SIG-M5 (cell line): ENCODE measurements at places on chromosomes 1 and 21.

DNA sequence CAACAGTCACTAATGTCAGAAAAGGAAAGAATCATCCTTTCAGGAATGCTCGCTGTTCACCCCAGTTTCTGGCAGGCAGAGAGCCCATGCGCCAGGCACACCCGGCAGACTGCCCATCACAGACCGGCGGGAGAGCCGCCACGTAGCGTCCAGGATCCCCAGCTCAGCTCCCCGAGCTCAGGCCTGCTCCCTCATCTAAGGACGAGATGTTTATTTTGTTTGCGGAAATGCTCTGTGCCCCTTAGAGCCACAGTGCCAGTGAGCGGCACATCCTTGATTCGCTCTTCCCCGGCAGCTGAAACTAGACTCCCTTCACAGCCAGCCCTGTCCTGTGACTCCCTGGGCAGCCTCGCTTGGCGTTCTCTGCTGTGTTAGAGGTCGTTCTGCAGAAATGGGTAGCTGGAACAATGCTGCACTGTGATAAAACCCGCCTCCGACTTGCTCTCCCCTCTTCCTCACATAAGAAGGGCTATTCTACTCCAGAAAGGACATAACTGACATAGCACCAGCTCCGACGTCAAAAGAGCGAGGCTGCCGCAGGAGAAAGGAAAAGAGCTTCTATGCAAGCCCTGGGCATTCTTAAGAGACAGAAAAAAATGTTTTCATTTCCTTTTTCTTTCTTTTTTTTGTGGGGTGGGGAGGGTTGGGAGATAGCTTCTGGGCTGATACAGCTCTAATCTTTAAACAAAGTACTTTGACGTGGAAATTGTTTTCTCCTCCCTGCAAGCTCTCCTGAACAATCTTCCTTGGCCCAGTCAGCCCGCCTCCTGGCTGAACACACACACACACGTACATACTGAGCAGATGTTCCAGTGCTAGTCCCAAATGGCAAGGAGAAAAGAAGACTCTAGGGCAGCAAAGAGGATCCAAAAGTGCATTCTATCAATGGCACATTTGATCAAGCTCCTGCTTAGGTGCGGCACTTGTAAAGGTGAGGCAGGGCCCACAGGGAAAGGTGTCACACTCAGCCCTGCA lies 37.2 kb downstream of the MRAP start:
- no peak for DNase-seq

- DNase-seq = no peak
Observed at GRCh38 chr1:178693366-178693765, 31.7 kb upstream of the RALGPS2 start.

- no peak for DNase-seq
Observed at GRCh38 chr1:111221276-111221632, 6.3 kb upstream of the CHI3L2 start.

DNA sequence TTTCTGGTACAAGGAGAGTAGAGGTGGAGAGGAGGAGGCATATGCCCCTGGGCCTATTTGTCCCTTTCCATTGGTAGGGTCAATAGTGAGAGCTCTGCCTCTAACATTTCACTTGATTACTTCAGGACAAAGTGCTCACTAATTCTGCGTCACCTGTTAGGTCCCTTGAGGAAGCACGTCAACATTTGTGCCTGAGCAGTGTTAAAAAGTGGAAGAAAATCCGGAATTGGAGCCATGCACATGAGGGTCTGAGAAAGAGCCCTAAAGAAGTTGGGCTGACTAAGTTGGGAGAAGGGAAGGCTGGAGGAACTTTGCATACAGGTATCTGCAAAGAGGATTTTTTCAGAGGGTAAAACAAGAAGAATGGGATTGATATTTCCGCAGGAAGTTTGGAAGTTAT lies 1.9 kb downstream of the SLC25A44 start:
- no peak for DNase-seq
